Hematopoietic multipotent progenitor cell (in vitro differentiated cells): ENCODE measurements at places on chromosomes 3 and 15. TPM values are rescaled to one million over a fixed set of nuclear protein-coding genes. Genes with fewer than 3 reads are reported as not detected.

- DNase-seq, result no peak
Observed at GRCh38 chr15:69158201-69158842, 2.1 kb upstream of the GLCE start.

DNA sequence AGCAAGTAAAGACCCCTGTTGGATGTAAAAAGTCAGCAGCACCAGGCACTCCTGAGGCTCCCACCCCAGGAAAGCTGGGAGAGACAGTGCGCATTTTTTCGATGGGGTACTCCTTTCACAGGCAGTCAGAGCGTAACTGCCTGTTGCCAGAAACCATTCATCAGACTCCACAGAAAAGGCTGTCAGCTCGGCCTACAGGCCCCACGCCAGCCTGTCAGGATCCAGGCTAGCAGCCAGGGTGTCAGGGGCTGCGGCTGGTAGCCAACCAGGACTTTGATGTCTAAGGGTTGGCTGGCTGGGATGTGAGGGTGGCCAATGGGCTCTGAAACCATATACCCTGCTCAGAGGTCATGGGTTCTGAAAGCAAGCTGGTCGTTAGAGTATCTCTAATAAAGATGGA, 164.5 kb downstream of the WNT5A start:
- DNase-seq, result no peak

DNA sequence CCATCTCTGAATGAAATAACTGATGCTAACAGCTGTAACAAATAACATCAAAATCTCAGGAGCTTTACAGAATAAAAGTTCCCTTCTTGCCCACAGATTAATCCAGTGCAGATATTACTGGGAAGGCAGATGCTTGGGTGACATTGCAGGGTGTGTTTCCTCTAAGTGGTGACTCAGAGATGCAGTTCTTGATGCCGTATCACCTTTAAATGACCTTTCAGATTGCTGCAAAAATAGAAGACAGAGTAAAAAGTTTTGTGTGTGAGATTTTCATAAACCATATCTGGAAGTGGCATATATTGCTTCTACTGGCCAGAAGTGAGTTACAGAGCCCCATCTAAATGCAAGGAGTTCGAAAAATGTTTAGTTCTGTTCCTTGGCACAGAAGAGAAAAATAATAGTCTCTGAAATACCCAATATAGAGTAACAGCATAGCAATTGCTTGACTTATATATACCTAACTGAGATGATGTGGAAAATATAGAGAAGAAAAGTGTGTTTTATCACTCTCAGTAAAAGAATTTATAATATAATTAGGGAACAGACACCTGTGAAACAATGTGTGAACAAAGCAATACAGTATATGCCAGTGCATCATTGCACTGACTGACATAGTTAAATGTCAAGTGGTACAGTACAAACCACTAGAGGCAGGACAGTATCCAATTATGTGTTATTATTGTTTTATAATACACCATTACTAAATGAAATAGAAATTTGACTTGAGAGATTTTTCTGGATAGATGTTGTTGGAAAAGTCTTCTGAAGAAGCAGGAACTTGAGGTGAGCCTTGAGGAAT, 430.7 kb upstream of the CBLB start:
- no peak for DNase-seq

DNA sequence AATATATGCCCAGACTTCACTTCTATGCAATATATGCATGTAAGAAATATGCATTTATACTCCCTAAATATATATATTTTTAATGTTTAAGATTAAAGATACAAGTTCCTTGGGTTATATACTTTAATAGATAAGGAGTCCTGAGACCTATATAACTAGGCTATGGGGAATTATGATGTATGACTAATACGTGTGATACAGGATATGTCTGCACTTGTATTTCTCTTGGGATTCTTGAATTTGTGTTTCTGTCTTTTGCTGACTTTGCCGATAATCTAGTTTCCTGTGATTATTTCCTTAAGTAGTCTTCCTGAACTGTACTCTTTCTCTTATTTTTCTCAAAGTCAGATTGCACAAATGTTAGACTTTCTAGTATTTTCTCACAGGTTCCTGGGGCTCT, 109.6 kb downstream of the PIK3CB start:
- no peak for DNase-seq

DNA sequence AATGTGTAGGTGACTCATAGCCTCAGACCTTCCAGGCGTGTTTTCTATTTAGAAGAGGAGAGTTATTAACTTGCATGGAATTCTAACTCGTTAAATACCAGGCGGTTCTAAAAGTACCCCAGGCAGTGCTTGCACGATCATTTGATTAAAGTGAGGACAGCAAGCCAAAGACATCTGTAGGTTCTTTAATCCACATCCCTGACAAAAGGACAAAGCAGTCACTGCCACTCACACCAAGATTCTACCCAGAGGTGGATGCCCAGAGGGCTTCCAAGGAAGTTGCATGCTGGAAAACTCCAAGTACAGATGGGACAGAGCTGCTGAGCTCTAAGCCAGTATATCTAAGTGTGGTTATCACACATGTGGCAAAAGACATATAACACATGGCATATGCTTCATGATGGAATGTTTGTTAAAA, 372.1 kb downstream of the ROBO2 start:
- no peak for DNase-seq

GRCh38 chr3:48370333-48370713, 1.7 kb upstream of the FBXW12 start:
- DNase-seq, result no peak

GRCh38 chr15:61474796-61475195, 245.7 kb upstream of the RORA start:
- no peak for DNase-seq

GRCh38 chr3:193114431-193115340, 126.3 kb upstream of the PLAAT1 start:
- DNase-seq, result no peak

DNA sequence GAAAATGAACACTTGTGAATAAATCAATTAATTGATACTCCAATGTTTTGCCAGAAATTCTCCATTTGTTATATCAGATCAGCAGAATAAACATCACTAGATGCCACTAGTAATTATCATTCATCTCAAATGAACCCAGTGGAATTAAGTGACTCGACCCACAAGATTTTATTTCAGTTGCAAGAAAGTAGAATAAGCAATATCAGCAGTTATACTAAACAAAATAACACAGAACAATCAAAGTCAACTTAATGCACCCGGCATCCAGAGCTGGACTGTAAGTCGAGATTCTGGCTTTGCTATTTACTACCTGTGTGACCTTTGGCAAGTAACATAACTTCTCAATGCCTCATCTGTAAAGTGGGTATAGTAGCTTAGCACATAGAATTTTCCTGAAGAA, 256.5 kb downstream of the MEIS2 start:
- no peak for DNase-seq

GRCh38 chr3:128841926-128842920, 37.2 kb upstream of the ACAD9 start:
- no peak for DNase-seq

GRCh38 chr3:151210676-151211381, 7.8 kb upstream of the GPR171 start:
- DNase-seq, result peak; percentile 42

- no peak for DNase-seq
Observed at GRCh38 chr3:153209596-153209995, 47.6 kb downstream of the RAP2B start.

DNA sequence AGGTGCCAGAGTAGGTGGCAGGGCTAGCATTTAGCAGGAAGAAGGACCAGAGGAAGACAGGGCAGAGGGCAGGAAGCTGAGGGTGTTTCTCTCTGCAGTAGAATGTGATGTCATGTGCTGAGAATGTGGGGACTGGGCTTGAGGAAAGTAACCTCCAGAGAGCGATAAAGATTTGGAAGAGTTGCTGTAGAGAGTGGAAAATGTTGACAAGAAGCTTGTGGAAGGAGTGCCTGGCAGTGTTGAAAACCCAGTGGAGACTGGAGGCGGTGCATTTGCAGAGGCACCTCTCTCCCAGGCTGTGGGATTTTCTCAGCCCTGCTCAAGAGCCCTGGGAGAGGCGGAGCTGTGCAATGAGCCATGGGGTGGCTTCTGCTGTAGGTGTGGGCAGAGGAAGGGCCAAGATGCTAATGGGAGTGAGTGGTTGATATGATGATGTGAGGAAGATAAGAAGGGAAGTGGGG, 54.8 kb downstream of the MESD start:
- no peak for DNase-seq

DNA sequence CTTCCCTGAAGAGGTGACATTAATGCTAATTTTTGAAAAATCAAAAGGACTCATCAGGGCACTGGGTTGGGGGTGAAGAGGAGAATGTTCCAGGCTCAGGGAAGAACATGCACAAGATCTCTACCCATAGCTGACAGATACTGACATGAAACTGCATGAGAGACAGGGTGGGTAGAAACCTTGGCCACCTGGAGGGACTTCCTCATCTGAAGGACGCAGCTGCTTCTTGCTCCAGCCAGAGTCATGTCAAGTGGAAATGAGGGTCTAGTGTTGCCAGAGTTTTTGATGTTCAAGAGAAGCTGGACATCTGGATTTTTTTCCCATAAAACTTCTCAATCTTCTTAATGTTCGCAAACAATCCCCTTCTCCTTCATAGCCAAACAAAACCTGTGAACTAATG, 29.7 kb downstream of the AMOTL2 start:
- DNase-seq, result no peak

- DNase-seq, result no peak
Observed at GRCh38 chr3:150547045-150547741, 606 bp downstream of the EIF2A start.

DNA sequence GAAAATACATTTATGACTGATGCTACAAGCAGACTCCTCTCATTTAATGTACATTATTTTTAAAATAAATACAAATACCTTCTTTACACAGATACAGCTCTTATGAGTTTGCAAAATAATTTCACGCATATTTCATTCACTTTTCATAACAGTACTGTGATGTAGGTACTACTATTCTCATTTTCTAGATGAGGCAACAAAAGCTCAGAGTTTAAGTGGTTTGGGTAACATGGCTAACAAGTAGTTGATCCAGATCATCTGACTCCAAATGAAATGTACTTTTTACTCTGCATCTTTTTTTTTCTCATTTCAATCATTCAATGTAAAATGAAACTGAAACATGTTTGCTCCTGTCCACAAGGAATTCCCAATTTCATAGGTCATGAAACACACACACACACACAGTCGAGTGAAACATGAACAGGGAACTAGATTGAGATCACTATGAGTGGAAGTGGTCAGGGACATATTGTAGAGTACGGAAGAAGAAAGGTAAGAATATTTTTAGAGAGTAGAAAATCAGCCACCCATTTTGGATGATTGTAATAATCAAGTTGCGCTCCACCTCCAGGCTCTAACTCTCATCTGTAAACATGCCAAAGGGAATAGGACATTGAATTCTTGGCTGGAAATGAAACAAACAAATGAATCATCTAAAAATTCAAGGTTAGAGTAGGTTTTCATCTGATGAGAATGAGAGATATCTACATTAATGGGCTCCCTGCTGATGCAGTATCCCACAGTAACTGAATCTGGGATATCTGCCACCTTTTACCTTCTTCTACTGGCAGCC, 92.4 kb downstream of the CLDN1 start:
- DNase-seq, result no peak

- DNase-seq, result no peak
Observed at GRCh38 chr15:59271595-59272201, 65.1 kb downstream of the LDHAL6B start.

- no peak for DNase-seq
Observed at GRCh38 chr3:183038221-183038620, 57.9 kb upstream of the DCUN1D1 start.

GRCh38 chr3:122826278-122826677, 31.4 kb downstream of the SLC49A4 start:
- no peak for DNase-seq

- no peak for DNase-seq
Observed at GRCh38 chr3:134018850-134019249, 10.9 kb downstream of the SLCO2A1 start.

GRCh38 chr15:73851689-73852088, 21.7 kb upstream of the TBC1D21 start:
- peak; percentile 51 for DNase-seq

- no peak for DNase-seq
Observed at GRCh38 chr3:27253831-27254230, 115.4 kb downstream of the NEK10 start.

GRCh38 chr15:63041974-63042876, at the start of gene TPM1:
Gene TPM1 (plus strand): TSS chr15:63042747. CDS start chr15:63042830, 83 bp downstream.
- no peak for DNase-seq

- DNase-seq, result no peak
Observed at GRCh38 chr3:88147261-88147660, 2.5 kb upstream of the C3orf38 start.

Gene BSN
- total RNA-seq, result 0.27 TPM

Gene CD96
- total RNA-seq, result 1.1 TPM

Gene CADPS
- not detected for total RNA-seq

Gene DNAH1
- 47.1 TPM for total RNA-seq

Gene MFN1
- total RNA-seq, result 13.2 TPM

Gene FOXL2NB
- total RNA-seq, result under 0.01 TPM

Gene CCR1
- total RNA-seq, result 1.3 TPM

Gene SLTM
- 50.9 TPM for total RNA-seq

Gene SCN11A
- total RNA-seq, result under 0.01 TPM

Gene MCF2L2
- total RNA-seq, result 5.1 TPM
